ENCODE measurements at places on chromosomes 16 and 17.

DNA sequence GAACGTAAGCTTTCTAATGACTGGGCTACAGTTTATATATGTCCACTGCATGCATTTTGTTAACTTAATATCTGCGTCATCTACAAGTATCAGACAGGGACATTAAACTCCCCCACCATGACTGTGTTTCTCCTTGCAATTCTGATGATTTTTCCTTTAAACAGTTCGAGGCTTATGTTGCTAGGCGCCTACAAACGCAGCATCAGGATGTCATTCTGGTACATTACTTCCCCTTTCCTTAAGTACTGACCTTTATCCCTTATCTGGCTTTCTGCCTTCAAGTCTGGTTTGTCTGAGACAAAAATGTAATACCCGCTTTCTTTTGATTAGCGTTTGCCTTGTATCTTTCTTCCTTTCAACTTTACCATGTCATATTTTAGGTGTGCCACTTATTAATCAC, 362.4 kb downstream of the SLC39A11 start:
- DNase-seq, result no peak

DNA sequence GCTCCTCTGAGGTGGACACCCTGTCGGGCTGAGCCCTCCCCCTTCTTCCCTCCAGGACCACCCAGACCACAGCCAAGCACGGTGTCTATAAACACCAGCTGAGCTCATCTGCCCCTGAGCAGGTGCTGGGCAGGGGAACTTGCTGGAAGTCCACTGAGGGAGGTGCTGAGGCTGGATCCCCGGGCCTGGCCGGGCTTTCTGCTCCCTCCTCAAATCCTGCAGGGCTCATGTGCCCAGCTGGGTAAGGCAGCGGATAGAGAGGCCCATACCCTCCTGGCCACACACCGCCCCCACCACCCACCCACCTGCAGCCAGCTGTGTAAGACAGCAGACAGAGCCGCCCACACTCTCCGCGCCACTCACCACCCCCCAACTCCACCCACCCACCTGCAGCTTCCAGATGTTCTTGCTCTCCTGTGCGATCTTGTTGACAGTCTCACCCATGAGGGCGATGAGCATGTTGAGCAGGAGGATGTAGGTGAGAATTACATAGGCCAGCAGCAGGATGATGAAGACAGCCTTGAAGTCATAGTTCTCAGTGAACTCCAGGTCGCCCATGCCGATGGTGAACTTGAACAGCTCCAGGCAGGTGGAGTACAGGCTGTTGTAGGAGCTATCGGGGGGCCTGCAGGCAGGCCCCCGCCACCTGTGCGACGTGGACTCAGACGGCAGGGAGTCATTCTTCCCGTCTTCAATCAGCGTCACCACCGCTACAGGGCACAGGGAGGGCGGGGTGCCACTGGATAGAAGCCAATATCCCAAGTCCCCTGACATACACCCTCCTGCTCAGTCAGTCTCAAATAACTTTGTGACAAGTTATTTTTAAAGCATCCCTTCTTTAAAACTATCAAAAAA, 15.9 kb upstream of the TRPV3 start:
- no peak for DNase-seq

GRCh38 chr17:59963738-59964481, 630 bp downstream of the RNFT1 start:
- peak; percentile 40 for DNase-seq

- DNase-seq, result no peak
Measured at GRCh38 chr16:88543230-88543813, 26.9 kb upstream of the ZC3H18 start.

DNA sequence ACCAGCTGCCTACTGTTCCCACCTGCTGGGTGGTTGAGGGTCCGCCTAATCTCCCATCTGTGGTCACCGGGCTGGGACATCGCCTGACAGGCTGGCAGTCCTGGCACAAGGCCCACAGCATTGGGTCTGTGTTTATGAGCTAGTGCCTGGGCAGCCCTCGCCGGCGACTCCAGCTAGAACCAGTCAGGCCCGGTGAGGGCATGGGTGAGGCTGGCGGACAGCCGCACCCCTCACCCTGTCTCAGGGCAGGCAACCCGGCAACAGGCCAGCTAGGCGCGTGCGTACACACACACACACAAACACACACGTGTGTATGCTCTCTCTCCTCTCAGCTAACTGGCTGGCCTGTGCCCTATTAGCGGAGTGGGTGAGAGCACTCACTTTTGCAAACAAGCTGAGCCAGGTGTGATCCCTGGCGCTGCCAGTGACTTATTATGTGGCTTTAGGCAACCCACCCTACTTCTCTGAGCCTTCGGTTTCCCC, 10.4 kb downstream of the HSD11B2 start:
- peak; percentile 65 for DNase-seq

GRCh38 chr16:29809850-29810698, 1.9 kb upstream of the PRRT2 start:
- DNase-seq, result no peak

DNA sequence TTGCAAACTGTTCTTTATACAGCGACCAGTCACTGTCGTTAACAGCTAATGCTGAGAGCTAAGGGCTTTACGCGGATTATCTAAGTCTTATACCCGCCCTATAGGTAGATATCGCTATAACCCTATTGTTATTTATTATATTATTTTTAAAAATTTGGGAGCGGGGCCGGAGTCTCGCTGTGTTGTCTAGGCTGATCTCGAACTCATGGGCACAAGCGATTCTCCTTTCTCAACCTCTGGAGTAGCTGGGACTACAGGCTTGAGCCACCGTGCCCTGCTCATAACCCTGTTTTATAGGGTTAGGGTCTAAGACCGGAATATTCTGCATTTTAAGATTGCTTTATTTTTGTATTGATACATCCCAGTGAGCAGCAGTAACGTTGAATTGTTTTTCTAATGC, 24.7 kb downstream of the DEF8 start:
- DNase-seq, result no peak

- DNase-seq, result no peak
Measured at GRCh38 chr17:76138234-76138895, 2.7 kb downstream of the FOXJ1 start.

- no peak for DNase-seq
Measured at GRCh38 chr16:57537581-57538234, 1.3 kb upstream of the CCDC102A start.

GRCh38 chr17:2707721-2708584, 3.6 kb downstream of the CLUH start:
- no peak for DNase-seq

- no peak for DNase-seq
Measured at GRCh38 chr16:1481906-1482835, 6.6 kb downstream of the PTX4 start.

- DNase-seq, result peak; percentile 1
Measured at GRCh38 chr16:68696514-68696913, 40.6 kb upstream of the CDH1 start.

- DNase-seq, result no peak
Measured at GRCh38 chr16:1461146-1461545, 13.7 kb downstream of the CLCN7 start.

DNA sequence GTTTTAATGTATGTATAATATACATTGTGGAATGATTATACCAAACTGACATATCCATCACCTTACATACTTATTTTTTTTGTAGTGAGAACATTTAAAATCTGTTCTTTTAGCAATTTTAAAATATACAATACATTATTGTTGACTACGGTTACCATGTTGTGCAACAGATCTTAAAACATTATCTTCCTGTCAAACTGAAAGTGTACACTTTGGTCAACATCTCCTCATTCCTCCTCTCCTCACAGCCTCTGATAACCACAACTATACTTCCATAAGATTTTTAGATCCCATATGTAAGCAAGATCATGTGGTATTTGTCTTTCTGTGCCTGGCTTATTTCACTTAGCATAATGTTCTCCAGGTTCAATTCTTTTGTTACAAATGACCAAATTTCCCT, 7.5 kb upstream of the DNAJA2 start:
- no peak for DNase-seq
